Stimulated activated CD8-positive, alpha-beta memory T cell treated with anti-CD3 and anti-CD28 coated beads, Interleukin-15, amount 100 ng/mL, for 4 hours (primary cell): ENCODE measurements at places on chromosomes 5 and 9.

- no peak for DNase-seq
Measured at GRCh38 chr5:135539430-135540005, 3.8 kb upstream of the NEUROG1 start.

DNA sequence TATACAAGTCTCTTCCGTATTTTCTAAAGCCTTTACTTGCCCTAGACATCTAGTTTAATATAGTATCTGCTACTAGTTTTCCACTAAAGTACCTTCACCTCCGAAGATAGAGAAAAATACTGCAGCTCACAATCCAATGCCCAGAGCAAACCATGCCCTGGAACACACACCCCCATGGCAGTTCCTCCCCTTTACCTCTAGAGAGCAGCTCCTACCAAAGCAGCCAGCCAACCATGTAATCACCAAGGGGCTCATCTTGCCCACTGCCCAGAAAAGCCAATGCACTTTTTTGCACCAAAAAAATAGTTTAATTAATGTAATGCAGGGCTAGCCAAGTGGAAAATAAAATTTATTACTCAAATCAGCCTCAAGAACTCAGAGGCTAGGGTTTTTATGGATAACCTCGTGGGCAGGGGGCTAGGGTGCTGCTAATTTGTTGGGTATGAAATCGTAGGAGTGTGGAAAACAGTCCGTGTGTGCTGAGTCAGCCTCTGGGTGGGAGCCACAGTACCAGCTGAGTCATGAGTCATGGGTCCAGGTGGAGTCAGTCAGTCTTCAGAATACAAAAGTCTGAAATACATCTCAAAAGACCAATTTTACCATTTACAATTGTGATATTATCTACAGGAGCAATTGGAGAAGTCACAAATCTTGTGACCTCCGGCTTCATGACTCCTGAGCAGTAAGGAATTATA is 120.1 kb upstream of the ACO1 start:
- DNase-seq, result no peak

- DNase-seq, result no peak
Measured at GRCh38 chr5:100505984-100506670, 29.0 kb upstream of the FAM174A start.

DNA sequence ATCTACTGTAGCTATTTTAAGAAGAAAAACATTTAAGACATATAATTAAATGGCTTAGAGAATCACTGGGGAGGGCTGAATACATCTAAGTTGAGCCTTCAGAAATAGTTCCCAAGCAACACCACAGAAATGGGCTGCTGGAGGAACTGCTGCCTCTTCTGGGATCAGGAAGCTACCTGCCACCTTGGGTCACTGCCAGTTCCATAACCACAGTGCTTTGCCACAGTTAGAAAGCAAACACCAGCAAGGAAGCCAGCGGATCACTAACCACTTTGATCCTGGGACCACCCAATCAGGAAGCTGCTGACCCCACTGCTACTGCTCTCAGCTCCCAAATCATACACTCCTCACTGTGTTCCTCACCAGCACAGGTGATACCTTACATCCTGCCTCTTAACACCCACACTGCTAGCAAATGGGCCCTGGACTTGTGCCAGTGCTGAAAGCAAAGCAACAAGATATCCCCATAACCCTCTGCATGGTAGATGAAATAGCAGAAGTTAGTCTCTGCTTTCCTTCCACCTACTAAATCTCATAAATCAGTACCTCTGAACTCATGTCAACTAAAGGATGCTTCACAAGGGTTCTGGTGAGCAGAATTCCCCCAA is 346.9 kb downstream of the DEPDC1B start:
- DNase-seq, result no peak

- DNase-seq, result no peak
Measured at GRCh38 chr5:74402553-74402952, 238.0 kb downstream of the ENC1 start.

DNA sequence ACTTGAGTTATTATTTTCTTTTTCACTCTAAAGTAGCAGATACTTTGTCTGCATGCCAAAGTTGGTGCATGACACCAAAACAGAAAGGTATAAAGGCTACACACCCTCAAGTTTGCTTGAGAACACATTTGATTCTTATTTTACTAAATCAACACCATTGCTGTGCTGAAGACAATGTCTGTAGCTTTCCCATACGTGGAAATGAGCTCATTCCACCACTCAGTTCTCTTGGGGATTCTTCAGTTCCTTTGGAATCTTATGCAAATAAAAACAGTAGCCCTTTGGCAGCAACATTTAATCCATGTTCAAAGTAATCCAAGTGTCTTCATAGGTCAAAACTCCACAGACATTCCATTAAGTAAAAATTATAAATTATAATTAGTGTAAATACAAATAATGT is 264.9 kb downstream of the TLE1 start:
- no peak for DNase-seq

- DNase-seq, result no peak
Measured at GRCh38 chr9:5842929-5843793, 10.2 kb upstream of the ERMP1 start.

- peak; percentile 44 for DNase-seq
Measured at GRCh38 chr9:137406876-137407589, 15.9 kb downstream of the EXD3 start.

DNA sequence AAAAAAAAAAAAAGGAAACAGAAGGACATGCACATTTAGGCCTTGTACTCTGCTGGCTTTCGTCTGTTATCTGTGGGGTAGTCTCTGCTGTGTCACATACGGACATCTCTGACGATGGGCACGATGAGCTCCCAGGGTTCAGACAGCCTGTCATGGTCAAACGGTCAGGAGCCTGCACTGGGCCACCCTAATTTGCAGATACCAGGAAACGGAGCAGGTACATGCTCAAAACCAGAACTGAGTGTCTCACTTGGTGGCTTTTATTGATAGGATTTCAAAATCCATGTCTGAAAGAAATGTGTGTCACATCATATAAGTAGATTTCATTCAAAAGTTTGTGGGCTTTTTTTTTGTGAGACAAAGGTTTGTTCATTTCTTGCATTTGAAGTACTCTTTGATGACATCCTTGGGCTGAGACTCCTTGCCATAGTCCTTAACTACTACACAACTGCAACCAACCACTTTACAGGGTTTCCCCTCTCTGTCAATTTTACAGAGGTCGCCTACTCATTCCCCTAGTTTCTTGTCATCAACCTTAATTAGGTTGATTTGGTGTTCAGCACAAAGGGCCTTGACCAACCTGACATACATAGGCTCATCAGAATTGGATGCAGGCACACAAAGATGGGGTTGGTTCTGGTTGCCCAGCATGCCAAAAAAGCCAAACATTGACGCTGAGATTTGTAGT is 9.0 kb downstream of the CKMT2 start:
- no peak for DNase-seq
